DMS79 (cell line): ENCODE measurements at places on chromosomes 11 and 22.

DNA sequence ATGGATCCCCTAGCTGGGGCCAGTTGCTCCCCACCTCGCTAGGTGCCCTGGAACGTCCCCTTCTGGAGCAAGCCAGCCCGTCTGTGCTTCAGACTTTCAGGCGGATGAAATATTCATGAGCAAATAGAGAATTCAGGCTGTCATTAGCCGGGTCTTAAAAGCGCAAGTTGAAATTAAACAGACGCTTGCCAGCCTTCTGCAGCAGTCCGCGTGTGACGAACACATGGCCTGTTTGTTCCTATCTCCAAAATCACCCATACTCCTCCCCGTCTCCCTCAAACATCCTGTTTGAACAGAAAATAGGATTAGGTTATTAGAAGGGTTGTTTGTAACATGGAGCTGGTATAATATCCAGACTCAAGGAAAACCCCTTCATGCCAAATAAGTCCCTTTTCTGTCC lies 38.7 kb downstream of the MYO18B start:
- DNase-seq, result no peak

DNA sequence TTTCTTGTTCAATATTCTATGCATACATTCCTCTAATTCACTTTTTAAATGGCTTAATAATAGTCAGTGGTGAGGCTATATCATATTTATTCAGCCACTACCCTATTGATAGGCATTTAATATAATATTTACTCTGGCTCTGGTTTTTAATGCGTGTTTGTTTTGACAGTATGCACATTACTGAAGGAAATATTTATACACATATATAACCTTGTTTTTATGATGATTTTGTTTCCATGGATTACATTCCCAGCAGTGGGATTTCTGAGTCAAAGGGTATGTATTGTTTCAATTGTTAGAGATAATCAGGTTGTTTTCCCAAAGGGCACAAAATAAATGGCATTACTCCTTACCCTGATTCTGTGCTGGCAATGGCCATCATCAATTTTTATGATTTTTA lies 105.8 kb downstream of the UVRAG start:
- no peak for DNase-seq

GRCh38 chr11:12599408-12600143 lies 74.6 kb upstream of the TEAD1 start:
- peak; percentile 95 for DNase-seq

- DNase-seq, result no peak
Measured at GRCh38 chr11:10452211-10452767, 2.8 kb upstream of the AMPD3 start.

GRCh38 chr11:111213256-111213655 lies 32.3 kb upstream of the POU2AF2 start:
- DNase-seq, result no peak

- no peak for DNase-seq
Measured at GRCh38 chr22:30159561-30160353, 79.5 kb downstream of the HORMAD2 start.

DNA sequence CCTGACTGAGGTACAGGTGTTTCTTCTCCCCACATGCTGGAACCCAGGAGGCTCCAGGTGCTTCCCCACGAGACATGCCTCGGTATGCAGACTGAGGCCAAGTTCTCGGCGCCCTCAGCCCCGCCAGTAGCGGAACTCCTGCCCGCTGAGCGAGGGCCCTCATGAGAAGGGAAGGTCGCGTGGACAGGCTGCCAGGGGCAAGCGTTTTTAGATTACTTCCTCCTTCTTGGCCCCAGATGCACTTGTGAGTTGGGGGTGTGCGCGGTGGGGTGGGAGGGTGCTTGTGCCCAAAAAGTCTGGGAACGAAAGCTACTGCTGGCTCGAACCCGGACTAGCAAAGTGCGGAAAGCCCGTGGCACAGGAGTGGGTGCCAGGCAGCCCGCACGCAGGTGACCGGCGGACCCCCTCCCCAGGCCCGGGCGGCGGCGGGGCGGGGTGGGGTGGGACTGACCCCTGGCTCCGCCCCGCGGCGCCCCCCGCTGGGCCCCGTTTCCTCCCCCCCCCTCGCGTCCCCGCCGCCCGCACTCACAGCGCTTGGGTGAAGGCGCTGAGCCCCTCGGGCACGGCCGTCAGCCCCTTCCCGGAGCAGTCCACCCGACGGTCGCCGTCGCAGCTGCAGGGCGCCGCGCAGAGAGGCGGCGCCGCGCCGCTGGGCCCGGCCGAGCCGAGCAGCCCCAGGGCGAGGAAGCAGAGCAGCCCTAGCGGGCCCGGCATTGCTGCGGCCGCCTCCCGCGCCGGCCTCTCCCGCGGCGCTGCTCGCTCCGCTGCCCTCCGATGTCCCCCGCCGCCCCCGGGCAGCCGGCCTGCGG lies 797 bp downstream of the LGR4 start:
- no peak for DNase-seq

- DNase-seq, result no peak
Measured at GRCh38 chr11:99117603-99118002, 96.9 kb downstream of the CNTN5 start.

DNA sequence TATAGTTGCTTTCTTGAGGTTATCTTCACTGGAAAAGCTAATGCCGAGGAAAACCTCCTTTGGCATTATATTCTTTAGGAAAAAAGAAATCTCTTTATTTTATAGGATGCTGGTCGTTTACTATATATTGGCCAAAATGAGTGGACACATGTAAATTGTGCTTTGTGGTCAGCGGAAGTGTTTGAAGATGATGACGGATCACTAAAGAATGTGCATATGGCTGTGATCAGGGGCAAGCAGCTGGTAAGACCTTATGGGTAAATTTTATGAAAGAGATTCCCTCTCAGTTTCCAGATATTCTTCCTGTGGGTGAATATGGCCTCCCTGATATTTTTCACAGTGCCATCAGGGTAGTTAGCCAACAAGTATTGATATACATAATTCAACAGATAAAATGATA lies 29.4 kb upstream of the TTC36 start:
- no peak for DNase-seq

GRCh38 chr22:21567456-21568346 lies at the start of gene UBE2L3:
Gene UBE2L3, plus strand, starts transcription at chr22:21567714. Its CDS starts 31 bp downstream, at chr22:21567745.
- no peak for DNase-seq

DNA sequence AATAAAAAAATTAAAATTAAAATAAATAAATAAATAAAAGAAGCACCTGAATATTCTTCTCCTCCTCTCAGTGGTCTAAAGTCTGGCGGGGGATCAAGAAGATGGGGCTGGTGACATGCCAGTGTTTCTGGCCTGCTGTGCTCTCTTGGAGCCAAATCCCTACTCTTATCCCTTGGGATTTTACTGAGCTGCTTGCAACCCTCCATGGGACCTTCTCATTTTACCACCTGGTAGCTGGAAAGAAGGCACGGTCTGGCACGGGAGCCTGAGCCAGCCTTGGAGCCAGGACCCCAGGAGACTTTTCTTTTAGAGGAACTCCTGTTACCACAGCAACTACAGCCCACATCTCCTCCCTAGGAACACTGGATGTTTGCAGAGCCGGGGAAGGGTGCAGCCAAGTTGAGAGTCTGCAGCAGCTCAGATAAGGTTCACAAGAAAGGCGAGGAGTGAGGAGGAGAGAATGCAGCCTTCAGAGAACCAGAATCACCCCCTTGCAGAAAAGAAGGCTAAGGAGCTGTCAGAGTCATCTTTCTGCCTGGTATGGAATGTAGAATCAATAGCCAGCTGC lies 21.4 kb downstream of the CD6 start:
- no peak for DNase-seq

DNA sequence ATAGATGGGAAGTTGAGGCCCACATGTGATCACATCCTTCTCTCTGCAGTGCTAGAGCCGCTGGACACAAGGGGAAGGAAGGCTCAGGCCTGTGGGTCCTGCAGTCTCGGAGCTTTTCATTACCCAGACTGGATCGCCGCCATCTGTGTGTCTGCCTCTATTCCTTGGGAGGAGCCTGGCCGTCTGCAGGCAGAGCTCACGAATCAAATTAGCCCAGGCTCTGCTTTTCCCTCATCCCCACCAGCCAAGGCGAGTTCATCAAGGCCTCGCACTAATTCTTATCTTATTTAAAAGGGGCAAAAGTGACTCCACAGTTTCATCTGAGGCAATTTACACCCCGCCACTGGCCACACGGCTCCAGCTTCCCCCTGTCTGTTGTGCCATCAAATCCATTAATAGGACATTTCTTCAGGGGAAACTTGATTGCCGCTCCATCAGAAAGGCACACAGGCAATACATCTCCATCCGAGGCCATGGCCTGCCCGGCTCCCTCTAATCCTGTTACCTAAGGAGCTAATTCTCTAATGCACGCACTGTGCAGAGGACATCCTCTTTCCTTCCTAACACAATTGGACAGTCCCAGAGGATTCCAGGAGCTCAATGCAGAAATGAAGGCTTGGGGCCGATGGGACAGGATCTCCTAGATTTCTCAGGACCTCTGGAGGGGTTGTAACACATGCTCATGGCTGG lies 3.3 kb upstream of the HTR3A start:
- no peak for DNase-seq

DNA sequence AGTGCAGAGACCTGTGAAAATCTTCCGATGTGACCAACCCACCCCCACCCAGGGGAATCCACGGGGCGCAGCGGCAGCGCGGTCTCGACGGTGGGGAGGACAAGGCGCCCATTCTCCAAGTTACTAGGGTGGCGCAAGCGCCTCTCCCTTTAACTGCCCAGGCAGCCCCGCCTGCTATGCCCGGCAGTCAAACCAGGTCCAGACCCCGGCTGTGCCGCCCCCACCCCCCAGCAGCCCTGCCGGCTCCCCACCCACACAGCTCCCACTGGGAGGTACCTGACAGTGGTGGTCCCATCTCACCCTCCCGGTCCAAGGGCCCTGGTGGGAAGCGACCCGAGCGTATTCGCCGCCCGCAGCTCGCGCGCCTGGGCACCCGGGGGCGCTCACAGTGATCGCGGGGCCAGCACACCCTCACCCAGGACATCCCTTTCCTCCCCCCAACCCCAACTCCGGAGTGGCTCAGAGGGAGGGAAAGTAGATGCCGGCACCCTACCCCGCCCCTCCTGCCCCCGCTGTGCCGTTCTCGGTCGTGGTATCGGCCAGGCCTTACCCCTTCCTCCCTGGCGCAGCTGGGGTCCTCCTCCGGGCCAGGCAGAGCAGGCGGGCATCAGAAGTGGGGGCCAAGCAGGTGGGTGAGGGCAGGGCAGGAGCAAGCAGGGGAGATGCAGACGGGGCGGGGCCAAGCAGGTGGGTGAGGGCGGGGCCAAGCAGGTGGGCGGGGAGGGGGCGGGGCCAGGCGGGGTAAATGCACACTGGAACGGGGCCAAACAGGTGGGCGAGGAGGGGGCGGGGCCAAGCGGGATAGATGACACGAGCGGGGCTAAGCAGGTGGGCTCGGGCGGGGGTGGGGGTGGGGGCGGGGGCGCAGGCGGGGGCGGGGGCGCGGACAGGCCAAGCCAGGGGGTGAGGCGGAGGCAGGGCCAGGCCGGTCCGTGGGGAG lies at the start of gene TRPM5:
Gene TRPM5 (minus strand): TSS at position 634 of the 940 bp plus-strand sequence. CDS start 21,478 bp downstream, outside the sequence.
- no peak for DNase-seq

GRCh38 chr11:92527467-92527866 lies 302.8 kb downstream of the FAT3 start:
- no peak for DNase-seq

DNA sequence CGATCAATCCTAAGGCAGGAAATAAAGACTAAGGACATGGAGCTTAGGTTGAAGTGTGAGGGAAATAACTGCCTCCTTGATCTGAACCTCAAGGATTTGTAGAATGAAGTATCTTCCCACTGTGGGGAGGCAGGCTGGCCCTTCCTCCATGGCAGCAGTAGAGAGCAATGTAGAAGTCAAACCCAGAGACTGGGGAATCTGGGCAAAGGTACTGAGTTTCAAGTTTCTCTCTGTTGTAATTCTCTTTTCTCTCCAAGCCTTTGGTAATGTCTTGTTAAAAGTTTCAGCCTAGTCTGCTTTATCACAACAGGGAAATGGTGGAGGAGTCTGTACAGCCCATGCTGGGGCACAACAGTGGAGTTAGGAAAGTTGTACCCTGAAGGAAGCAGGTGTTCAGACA lies 49.5 kb downstream of the ADM start:
- no peak for DNase-seq

DNA sequence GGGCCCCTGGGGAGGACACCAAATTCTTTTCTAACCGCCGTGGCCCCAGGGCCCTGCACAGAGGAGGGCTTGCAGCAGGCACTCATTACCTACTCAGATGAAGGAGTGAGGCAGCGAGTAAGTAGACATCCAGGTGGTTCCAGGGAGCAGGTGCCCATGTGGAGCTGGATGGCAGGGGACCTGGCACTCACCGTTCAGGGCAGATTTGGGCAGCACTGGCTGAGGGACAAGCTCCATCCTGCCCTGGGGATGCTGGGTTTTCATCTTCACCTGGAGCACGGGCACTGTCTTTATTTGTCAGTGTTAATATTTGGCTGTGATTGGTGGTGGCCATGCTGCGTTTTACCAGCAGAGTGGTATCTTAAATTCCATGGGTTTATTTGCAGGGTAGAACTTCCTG lies 1182.7 kb downstream of the BRD1 start:
- DNase-seq, result no peak

GRCh38 chr11:99208813-99209212 lies 188.1 kb downstream of the CNTN5 start:
- no peak for DNase-seq

- no peak for DNase-seq
Measured at GRCh38 chr11:109869536-109869935, 223.7 kb upstream of the ZC3H12C start.
